ENCODE measurements at places on chromosomes 1 and 21. TPM values are rescaled to one million over a fixed set of nuclear protein-coding genes. Genes with fewer than 3 reads are reported as not detected.

GRCh38 chr1:82586473-82586872 is 785.7 kb downstream of the ADGRL2 start:
- no peak for DNase-seq

DNA sequence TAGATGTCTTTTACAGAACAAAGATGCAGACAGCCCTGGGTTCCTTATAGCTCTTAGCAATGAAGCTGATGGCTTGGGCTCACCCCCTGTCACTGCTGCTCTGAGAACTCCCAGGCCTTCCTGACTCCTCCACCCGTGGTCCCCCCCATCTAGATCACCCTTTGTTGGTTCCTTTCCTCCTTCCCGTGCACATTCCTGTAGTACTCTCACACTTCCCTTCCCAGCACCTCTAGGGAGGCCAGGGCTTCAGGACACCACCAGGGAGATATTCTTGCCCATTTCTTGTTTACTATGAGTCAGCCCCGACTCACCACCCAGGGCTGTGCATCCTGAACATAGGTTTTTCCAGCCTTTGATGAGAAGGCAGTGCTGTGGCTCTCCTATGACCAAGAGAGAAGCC is 14.4 kb upstream of the NOS1AP start:
- no peak for DNase-seq

GRCh38 chr1:115252585-115252984 is 85.5 kb downstream of the NGF start:
- no peak for DNase-seq

- no peak for DNase-seq
Measured at GRCh38 chr1:192654591-192655251, 18.8 kb downstream of the RGS13 start.

- peak; percentile 75 for DNase-seq
Measured at GRCh38 chr1:23751050-23751814, 8.0 kb downstream of the ELOA start.

DNA sequence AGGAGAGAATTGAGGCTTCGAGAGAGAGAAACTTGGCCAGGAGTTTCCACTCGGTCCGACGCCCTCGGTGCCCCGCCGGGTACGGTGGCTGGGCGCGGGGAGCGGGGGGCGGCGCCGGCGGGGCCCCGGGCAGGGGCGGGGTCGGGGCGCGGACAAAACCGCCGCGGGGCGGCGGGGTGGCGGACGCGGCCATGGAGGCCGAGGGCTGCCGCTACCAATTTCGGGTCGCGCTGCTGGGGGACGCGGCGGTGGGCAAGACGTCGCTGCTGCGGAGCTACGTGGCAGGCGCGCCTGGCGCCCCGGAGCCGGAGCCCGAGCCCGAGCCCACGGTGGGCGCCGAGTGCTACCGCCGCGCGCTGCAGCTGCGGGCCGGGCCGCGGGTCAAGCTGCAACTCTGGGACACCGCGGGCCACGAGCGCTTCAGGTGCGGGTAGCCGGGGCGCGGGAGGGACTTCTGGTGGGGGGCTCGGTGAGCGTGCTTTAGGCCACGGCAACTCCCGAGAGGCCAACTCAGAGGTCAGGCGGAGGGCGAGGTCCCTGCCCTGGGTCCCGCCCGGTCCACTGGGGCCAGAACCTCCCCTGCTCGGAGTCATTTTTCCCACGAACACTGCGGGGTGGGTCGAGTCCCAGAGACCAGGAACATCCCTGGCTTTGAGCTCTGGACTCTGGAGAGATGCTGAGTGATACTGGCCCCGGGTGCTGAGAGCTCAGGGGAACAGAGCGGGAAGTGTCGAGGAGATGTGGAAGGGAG is 431 bp downstream of the RAB42 start:
- no peak for DNase-seq

GRCh38 chr1:167665469-167665868 is 35.4 kb downstream of the RCSD1 start:
- DNase-seq = no peak

DNA sequence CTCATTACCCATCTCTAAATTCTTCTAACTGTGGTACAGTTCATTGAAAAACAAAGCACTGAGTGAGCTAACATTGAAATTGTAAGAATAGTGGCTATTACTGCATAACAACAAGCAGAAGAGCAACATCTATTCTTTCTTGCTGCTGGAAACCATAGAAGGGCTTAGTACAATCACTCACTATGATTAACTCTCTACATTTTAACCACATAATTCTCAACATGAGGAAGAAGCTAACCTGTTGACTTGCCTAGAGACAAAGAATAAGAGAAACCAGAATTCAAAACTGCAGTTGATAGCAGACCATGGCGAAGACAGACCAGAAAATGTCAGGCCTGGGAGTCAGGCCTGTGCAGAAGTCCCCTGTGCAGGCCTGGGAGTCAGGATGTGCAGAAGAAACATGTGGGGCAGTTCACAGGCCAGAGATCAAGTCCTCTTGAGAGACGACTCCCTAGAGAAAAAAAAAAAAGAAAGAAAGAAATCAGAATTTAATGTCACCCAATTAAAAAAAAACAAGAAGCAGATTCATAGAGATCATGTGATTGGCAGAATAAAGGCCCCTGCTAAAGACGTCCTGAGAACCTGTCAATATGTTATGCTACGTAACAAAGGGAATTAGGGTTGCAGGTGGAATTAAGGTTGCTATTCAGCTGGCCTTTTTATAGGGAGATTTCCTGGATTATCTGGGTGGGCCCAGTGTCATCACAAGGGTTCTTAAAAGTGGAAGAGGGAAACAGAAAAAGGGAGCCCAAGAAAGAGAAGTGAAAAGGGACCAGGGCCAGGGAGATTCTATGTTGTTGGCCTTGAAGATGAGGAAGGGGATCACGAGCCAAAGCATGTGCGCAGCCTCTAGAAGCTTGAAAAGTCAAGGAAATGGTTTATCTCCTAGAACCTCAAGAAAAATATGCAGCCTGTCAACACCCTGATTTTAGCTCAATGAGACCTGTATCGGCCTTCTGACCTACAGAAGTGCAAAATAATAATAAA is 94.9 kb downstream of the MRPL39 start:
- no peak for DNase-seq

DNA sequence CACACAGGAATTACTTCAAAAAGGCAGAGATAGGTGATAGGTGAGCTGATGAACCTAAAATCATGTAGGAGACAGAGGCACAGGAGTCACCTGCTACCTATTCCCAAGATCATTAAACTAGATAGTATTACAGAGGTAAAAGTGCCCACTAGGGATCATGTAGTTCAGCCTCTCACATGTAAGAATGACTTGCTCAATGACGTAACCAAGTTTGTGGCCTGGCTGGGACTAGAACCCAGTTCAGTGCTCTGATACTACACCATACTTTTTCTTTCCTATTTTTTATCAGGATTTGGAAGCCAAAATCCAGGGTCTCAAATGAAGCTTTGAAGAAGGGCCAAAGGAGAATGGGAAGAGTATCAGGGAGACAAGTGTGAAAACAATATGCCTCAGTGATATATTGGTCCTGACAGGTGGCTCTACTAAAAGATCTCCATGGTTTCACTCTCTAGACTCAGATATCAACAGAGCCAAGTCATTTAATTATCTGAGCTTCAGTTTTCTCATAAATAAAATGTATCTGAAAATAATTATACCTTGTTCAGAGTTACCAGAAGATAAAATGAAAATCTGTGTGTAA is 87.3 kb upstream of the SLFNL1 start:
- no peak for DNase-seq

DNA sequence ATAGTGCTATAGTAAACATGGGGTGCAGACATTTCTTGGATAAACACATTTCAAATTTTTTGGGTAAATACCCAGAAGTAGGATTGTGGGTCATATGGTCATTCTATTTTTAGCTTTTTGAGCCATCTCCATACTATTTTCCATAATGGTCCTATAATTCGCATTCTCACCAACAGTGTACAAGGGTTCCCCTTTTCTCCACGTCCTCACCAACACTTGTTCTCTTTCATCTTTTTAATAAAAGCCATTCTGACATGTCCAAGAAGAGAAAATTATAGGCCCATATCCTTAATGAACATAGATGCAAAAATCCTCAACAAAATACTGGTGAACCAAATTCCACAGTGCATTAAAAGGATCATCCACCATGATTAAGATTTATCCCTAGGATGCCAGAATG is 8.9 kb downstream of the STUM start:
- no peak for DNase-seq

DNA sequence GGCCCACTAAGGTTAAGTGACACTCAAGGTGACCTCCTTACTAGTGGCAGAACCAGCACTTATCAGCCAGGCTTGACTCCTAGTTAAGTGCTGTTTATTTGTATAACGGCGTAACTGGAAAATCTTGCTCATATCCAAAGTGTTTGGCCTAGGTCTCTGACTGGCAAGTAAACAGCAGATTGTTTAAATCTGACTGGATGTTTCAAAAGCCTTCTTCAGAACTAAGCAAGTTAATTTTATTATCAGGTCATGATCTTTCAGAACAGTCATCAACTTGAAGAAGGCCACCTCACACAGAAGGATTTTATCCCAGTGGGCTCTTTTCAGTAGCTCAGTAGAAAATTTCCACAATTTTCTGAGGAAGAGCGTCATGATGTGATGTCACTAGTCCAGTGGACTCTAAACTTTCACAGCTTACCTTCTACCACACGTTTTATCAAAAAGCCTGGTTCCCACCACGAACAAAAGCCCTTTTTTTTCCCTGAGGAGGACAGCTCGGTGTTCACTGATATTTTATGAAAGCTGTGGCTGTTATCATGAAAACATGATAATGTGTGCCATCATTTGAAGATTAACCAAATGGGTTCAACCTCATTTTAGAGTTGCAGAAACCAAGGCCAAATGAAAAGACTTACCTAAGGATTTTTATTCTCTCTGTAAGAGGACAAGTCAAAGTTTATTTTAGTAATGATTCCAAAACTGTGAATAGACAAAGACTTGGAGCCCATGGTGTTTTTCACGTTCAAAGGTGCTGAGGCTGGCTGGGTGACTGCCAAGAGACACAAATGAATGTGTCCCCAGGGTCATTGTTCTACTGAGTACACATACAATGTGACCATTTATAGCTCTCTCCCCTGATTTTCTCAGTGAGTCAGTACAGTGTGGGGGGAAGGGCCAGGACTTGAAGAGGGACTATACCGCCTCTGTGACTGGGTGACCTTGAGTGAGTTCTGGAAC is 9.1 kb downstream of the SGIP1 start:
- peak; percentile 87 for DNase-seq

GRCh38 chr21:44926331-44927101 is 5.8 kb upstream of the ITGB2 start:
- DNase-seq = no peak

DNA sequence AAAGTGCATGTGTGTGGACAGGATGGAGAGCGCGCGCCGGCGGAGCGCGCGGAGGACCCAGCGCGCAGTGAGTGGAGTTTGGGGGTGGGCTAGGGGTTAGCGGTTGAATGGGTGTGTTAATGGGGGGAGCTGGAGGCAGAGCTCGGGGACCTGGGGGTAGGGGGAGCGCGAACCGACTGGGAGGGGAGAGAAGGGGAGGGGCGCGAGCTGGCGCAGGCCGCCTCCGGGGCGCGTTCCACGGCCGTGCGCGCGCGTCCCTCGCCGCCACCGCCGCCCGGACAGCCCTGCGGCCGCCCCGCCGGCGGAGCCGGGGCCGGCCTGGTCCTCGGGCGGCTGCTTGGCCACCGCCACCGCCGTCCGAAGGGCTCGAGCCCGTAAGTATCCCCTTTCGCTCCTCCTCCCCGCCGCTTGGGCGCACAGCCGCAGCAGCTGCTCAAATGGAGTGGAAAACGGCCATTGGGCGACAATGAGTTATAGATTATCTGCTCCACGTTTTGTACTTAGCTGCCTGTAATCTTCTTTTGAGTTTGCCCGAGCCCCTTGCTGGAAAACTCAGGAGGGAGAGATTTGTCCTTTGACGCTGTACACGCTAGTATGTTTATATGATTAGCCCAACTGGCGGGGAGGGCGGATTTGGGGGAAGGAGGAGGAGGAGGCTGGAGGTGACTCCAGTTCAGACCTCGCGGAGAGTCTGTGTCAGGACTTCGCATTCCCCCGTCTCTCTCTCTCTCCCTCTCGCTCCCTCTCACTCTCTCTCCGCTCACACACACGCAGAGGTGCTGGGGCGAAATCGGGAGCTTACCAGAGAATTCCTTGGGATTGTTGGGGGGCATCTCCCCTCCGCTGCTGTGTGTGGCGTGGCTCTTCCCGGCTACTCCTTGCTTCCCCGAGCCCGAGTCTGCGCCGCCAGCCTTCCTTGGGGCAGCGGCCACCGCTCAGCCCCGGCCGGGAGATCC is at the start of gene ADGRL2:
ADGRL2 (plus strand) TSS at position 240 of the 956 bp plus-strand sequence. CDS start 36,051 bp downstream, outside the sequence.
- DNase-seq = peak; percentile 34

DNA sequence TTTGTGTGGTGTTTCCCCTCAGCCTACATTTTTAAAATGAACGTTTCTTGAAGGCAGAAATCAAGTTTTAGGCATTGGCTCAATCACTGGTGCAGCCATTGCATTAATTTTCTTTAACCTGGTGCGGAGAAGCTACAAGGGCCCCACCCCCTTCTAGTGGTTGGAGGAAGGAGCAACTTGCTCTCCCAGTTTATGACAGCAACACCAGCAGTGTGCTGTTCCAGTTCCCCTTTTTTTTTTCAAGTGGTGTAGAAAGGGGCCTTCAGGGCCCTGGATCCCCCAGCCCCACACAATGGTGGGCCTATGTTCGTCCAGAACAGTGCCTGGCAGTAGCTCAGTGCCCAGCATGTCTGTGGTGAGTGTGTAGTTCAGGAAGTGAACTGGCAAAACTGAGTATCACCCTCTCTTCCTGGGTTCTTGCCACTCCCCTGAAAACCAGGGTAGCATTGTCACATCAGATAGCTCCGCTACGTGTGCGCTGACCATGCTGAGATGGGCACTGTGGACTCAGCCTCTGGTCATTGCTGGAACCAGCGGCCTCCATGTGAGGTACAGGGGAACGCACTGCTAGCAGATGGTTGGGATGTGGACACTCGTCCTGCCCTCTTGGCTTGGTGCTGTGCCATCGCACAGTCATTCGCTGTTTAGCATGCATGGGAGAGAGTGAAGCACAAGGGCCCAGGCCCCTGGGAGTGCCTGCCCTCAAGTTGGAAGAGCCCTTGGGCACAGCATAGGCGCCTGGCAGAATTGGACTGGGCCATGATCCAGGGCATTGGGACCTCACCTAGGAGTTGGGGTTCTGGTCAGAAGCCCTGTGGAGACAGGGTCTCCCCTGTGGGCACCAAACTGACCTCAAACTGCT is 7.2 kb downstream of the ARF1 start:
- no peak for DNase-seq

- DNase-seq = no peak
Measured at GRCh38 chr1:104946558-104947210, 1197.0 kb downstream of the AMY1C start.

- DNase-seq = no peak
Measured at GRCh38 chr1:221576268-221576667, 165.6 kb downstream of the DUSP10 start.

The KCNJ6 gene
- not detected for total RNA-seq

The MMEL1 gene
- total RNA-seq = not detected

The FPGT gene
- total RNA-seq = 26.9 TPM

The CACNA1S gene
- total RNA-seq = 0.05 TPM

The BLZF1 gene
- 29.2 TPM for total RNA-seq

The SPATA21 gene
- total RNA-seq = not detected

Data from SK-MEL-5 (cell line).